PC-3 (cell line): ENCODE measurements at places on chromosomes 11 and 22. TPM values are rescaled to one million over a fixed set of nuclear protein-coding genes. Genes with fewer than 3 reads are reported as not detected.
A peak's percentile ranks its signal among the peaks of the same experiment; 100 is the strongest.

The GLB1L2 gene
- 0.62 and 1.1 TPM in 2 replicates for total RNA-seq

The C11orf86 gene
- total RNA-seq = not detected in 2 replicates

The KCNE3 gene
- total RNA-seq = 0.58 and 0.73 TPM in 2 replicates

The IGSF22 gene
- 0.12 TPM in 1 of 2 replicates, not detected in the other for total RNA-seq

The KRTAP5-3 gene
- total RNA-seq = not detected in 2 replicates

The PAFAH1B2 gene
- 88.6 and 91.6 TPM in 2 replicates for total RNA-seq

The PDGFD gene
- 3.7 and 5.0 TPM in 2 replicates for total RNA-seq

The FAM180B gene
- total RNA-seq = not detected in 2 replicates

The JRKL gene
- 4.7 and 5.1 TPM in 2 replicates for total RNA-seq

DNA sequence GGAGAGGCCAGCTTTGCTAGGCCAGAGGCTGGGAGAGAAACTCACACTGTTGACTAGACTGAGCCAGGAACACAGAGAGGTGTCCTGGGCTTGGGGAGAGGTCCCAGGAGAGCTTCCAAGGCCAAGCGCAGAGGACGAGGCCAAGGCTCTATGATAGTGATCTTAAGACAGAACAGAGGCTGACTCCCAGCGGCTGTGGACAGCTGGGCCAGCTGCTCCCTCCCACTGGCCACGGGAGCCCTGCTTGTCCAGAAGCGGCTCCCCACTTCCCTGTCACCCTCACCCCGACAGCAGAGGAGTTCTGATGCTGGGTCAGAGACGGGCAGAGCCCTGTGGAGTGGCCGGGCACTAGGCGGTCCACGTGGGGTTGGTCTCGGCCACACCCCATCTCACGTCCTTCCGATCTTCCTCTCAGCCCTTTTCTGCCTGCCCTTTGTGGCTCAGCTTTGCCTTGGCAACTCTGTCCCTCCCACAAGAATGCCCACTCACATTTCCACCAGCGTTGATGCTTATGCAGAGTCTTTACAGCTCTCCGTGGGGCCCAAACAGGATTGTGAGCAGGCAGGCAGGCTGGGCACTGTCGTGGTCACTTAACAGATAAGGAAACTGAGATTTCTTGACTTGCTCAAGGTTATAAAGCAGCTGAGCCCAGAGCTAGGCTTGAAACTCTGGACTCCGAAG is 68.2 kb downstream of the FBXO7 start:
- H3K27ac ChIP-seq = no peak overlapping the region
- no peak for DNase-seq
- no peaks in the 10 kb centered on the region for H3K4me1 ChIP-seq
- no peaks in the 10 kb centered on the region for H3K36me3 ChIP-seq
- H3K27me3 ChIP-seq = no peaks in the 10 kb centered on the region; the same call in 1 of the 2 replicates
- H3K4me3 ChIP-seq = no peak overlapping the region

GRCh38 chr11:108368134-108368533 is 99.2 kb downstream of the C11orf65 start:
- H3K27ac ChIP-seq = peak overlapping the region; percentile 26
- no peak overlapping the region for H3K4me3 ChIP-seq
- H3K4me1 ChIP-seq = peaks cover 60% of the 10 kb centered on the region
- no peaks in the 10 kb centered on the region for H3K27me3 ChIP-seq
- DNase-seq = peak; percentile 64

DNA sequence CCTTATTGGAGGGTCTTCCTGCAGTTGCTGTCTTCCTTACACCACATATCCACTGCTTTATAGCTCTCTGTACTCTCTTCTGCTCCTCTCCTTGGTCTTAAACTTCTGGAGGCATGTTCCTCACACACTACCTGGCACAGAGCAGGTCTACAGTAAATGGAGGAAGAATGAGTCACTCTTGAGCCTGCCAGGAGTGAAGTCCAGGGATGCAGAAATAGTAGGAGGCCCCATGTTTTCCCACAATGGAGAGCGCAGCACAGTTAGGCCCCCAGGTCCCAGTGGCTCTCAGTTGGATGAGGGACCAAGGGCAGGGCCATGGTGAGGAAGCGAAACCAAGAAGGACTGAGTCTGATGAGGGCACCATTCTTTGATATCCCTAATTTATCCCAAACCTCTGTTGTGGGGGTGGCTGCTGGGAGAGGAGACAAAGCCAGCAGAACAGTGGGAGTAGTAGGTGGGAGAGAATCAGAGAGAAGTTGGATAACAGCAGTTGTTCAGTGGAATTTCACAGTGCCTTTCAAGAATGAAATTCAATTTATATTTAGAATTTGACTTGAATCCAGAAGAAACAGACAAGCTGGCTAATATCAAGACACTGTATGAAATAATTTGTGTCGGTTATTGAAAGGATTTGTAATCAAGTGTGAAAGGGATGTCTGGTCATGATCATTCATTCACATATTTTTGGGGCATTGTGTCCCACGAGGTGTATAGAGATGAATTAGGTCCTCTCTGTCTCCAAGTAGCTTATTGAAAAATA is 187.8 kb downstream of the HIPK3 start:
- H3K4me3 ChIP-seq = no peak overlapping the region
- H3K27ac ChIP-seq = no peak overlapping the region
- no peaks in the 10 kb centered on the region for H3K27me3 ChIP-seq
- H3K36me3 ChIP-seq = no peaks in the 10 kb centered on the region
- no peak for DNase-seq

DNA sequence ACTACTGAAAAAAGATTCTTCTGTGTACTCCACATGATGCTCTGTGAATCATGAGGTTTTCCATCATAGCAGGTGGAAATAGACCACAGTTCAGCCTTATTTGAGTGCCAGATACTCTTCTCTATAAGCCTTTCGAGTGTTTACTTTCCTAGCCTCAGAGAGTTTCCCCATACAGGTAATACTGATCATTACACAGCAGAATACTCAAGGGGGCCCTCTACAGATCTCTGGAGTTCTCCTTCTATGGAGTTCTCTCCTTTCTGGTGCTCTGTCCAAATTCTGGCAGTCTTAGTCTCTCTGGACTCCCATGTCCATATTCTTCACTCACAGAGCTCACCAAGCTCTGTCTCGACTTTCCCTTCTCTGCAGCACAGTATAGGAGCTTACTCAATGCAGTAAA is 175.7 kb upstream of the CARD18 start:
- H3K36me3 ChIP-seq = no peaks in the 10 kb centered on the region
- H3K4me3 ChIP-seq = no peak overlapping the region
- H3K4me1 ChIP-seq = no peaks in the 10 kb centered on the region
- H3K27ac ChIP-seq = no peak overlapping the region

GRCh38 chr11:16321148-16321547 is 35.2 kb downstream of the SOX6 start:
- H3K4me3 ChIP-seq = no peak overlapping the region
- H3K4me1 ChIP-seq = no peaks in the 10 kb centered on the region
- DNase-seq = no peak
- H3K36me3 ChIP-seq = no peaks in the 10 kb centered on the region
- H3K27ac ChIP-seq = no peak overlapping the region
- 0 out of 2 replicates have a peak, but pooled peaks cover 3% of the 10 kb centered on the region for H3K27me3 ChIP-seq

DNA sequence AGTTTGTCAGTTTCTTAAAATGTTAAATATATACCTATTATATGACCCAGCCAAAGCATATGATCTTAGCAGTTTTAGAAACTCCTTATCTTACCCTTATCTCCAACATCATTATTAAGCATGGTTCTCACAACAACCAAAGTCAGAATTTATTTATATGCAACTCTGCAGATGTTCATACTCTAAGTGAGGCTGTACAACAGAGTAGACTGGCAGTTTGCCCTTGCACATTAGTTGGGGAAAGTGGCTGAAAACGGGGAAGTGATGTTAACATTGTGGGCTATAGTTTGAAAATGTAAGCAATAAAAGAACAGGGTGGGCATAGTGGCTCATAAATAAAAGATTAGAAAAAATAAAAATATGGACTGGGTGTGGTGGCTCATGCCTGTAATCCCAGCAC is 49.7 kb downstream of the ATG16L2 start:
- H3K4me3 ChIP-seq = no peak overlapping the region
- no peaks in the 10 kb centered on the region for H3K36me3 ChIP-seq
- H3K4me1 ChIP-seq = no peaks in the 10 kb centered on the region
- DNase-seq = no peak

GRCh38 chr22:33050614-33051182 is 7.5 kb downstream of the SYN3 start:
- no peaks in the 10 kb centered on the region for H3K4me1 ChIP-seq
- H3K36me3 ChIP-seq = no peaks in the 10 kb centered on the region
- H3K4me3 ChIP-seq = no peak overlapping the region
- H3K27ac ChIP-seq = no peak overlapping the region
- DNase-seq = no peak
- no peaks in the 10 kb centered on the region for H3K27me3 ChIP-seq

DNA sequence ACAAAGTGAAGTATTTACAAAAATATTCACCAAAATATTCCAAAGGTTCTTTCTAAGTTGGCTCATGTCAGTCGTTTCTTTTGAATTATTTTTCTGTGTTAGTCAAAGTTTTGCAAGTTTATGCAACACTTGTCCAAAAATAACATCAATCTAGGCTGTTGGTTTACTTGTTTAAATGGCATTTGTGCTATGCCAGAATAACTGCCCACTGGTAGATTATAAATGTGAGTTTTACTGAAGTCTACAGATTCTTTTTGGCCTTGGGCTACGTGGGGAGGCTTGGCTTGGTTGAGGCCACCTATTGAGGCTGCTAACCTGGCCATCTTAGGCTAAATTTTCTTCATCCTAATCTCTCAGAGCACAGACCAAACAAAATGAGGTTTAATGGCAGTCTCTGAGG is 1091.9 kb upstream of the RAG2 start:
- no peaks in the 10 kb centered on the region for H3K4me1 ChIP-seq
- H3K27me3 ChIP-seq = no peaks in the 10 kb centered on the region
- H3K27ac ChIP-seq = no peak overlapping the region
- no peaks in the 10 kb centered on the region; the same call in 1 of the 2 replicates for H3K36me3 ChIP-seq

GRCh38 chr11:6228520-6228919 is 5.9 kb downstream of the FHIP1B start:
- no peak overlapping the region for H3K27ac ChIP-seq
- no peak for DNase-seq
- H3K27me3 ChIP-seq = no peaks in the 10 kb centered on the region
- H3K4me1 ChIP-seq = peaks cover 8% of the 10 kb centered on the region
- peaks cover 5% of the 10 kb centered on the region; the same call in 1 of the 2 replicates for H3K36me3 ChIP-seq

DNA sequence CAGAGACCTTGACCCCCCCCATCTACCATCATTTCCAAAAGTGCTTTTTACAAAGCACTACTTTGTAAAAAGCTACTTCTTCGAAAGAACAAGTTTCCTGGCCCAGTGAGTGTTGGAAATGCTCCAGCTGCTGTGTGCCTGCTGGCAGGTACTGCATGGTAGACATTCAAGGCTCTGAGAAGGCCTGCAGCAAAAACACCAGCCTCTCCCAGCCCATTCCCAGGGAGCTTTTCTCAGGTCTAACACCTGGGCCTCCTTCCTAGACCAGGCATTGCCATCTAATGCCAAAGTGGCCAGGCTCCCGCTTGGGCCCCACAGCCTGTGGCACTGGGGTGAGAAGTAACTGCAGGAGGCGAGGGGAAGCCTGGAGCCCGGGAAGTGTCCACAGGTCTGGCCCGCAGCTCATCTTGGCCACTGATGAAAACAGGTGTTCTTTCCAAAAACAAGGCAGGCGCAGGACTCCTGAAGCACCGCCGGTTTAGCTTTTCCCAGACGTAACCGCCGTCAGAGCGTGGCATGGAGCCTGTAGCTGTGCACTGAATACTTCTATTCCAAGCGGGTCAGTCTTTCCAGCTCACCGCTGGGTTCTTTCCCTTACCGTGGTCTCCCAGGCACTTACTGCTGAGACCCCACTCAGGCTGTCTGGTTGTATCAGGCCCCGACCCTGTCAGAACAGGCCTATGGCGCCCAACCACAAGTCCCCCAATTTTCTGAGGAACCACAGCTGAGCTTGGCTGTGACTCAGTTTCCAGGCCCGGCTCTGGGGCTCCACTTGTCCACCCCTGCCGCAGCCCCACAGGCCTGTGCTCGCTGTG is 1.2 kb upstream of the TCIRG1 start:
- H3K4me3 ChIP-seq = no peak overlapping the region
- H3K27me3 ChIP-seq = no peaks in the 10 kb centered on the region
- H3K4me1 ChIP-seq = peaks cover 26% of the 10 kb centered on the region
- no peak for DNase-seq

- no peaks in the 10 kb centered on the region for H3K4me1 ChIP-seq
- peak; percentile 11 for DNase-seq
- no peak overlapping the region for H3K4me3 ChIP-seq
- H3K27ac ChIP-seq = no peak overlapping the region
Observed at GRCh38 chr11:17531636-17532113, 12.5 kb downstream of the USH1C start.

DNA sequence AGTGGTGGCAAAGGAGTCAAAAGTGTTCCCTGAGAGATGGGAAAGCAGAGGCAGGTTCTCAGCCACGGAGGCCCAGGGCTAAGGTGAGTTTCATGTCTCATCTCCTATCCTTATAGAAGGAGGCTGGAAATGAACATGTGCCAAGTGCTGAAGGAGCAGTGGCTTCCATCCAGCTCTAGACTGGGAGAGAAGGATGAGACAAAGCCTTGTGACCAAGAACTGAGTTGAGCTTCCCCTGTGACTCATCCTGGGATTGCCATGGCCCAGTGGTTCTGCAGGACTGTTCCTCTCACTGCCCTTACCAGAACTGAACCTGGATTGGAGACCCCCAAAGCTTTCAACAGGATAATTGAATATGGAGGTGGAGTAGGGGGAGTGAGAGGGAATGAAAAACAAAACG is 16.7 kb upstream of the OR9Q1 start:
- H3K27ac ChIP-seq = no peak overlapping the region
- DNase-seq = peak; percentile 33
- no peak overlapping the region for H3K4me3 ChIP-seq
- no peaks in the 10 kb centered on the region for H3K4me1 ChIP-seq

GRCh38 chr11:72218251-72218745 is 1.7 kb downstream of the FOLR2 start:
- no peaks in the 10 kb centered on the region for H3K36me3 ChIP-seq
- no peak overlapping the region for H3K4me3 ChIP-seq
- no peak overlapping the region for H3K27ac ChIP-seq

DNA sequence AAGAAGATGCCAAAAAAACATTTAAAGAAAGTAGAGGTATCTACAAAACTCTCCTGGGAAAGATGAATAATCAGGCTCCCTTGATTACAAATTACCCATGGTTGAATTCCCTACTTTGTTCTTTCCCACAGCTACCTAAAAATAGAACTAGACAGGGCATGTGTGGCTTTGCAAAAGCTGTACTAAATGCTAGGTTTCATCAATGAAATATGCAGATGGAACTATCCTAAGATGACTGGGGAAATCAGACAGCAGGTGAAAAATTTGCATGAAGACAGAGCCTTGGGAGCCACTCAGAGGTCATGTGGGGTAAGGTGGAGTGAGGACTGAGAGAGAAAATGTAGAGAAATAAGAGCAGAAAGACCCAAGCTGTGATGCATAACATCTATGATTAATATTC is 14.7 kb downstream of the LAYN start:
- peak; percentile 55 for DNase-seq
- H3K4me1 ChIP-seq = peaks cover 64% of the 10 kb centered on the region
- peak overlapping the region; percentile 51; the same call in 1 of the 2 replicates for H3K4me3 ChIP-seq
- H3K36me3 ChIP-seq = peaks cover 5% of the 10 kb centered on the region; the same call in 1 of the 2 replicates
- H3K27me3 ChIP-seq = no peaks in the 10 kb centered on the region
- H3K27ac ChIP-seq = peak overlapping the region; percentile 95

- peaks cover 4% of the 10 kb centered on the region for H3K4me1 ChIP-seq
- H3K27me3 ChIP-seq = no peaks in the 10 kb centered on the region
- H3K27ac ChIP-seq = no peak overlapping the region
- H3K4me3 ChIP-seq = no peak overlapping the region
Observed at GRCh38 chr11:59992425-59992824, 24.6 kb upstream of the OOSP4B start.
